ENCODE measurements at places on chromosomes 5 and 9.
A peak's percentile ranks its signal among the peaks of the same experiment; 100 is the strongest.

DNA sequence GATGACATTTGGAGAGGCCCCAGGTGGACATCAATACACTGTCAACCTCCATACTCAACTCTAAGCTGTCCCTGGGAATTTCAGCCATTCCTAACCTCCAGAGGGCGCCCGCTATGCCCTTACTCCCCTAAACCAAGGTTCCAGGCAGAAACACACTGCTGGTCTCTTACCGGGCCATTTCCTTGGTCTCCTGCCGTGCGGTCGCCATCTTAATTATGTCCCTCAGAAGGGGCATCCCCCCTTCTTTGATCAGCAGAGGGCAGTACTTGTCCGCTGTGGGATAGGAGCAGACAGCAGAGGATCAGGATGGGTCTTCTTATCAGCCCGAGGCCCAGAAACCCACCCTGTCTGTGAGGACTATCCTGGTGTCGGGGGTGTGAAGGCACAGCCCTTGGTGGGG, 9.3 kb upstream of the ZDHHC12 start:
- peak; percentile 93 for DNase-seq

- DNase-seq, result no peak
Measured at GRCh38 chr5:1731091-1731639, 68.5 kb downstream of the MRPL36 start.

GRCh38 chr9:86098824-86099700, at the start of gene GOLM1:
GOLM1 (minus strand) TSS chr9:86099558; CDS start chr9:86079320, 20,238 bp downstream.
- peak; percentile 56 for DNase-seq

DNA sequence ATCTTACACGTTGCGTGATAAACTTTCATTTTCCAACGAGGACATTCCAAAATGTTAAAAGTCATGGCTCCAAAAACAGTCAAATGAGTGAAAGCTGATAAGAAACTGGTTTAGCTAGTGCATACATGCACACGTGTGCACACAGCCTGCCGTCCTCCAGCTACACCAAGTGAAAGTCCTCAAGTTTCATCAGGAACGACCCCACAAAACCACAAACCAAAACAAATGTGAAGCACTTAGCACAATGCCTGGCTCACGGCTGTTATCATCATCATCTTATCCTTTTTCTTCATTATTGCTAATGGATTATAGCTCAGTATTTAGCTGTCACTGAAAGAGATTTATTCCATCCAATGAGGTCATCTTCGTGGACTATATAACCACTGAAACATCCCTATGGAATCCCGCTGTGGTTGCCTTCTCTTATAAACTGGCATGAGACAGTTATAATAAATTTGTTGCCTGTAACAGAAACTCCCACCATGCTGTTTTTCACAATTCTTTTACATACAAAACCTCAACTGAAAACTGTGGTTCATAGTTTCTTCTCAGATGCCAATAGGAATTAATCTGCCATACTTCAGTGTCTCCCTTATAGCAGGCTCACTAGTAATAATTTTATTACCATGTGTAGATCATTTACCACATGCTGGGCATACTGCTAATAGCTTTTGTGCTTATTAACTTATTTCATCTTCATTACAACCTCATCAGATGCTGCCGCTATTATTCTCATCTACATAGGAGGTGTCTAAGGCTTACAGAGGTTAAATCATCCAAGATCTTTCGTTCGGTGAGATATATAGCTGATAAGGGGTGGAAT, 56.1 kb downstream of the SAXO1 start:
- DNase-seq, result no peak
